CD4-positive, alpha-beta T cell treated with Interleukin-2 at 100 ng/mL for 4 hours (primary cell): ENCODE measurements at places on chromosomes 16 and 17.

GRCh38 chr17:30376621-30377452 is 1.9 kb upstream of the CPD start:
- DNase-seq: no peak

DNA sequence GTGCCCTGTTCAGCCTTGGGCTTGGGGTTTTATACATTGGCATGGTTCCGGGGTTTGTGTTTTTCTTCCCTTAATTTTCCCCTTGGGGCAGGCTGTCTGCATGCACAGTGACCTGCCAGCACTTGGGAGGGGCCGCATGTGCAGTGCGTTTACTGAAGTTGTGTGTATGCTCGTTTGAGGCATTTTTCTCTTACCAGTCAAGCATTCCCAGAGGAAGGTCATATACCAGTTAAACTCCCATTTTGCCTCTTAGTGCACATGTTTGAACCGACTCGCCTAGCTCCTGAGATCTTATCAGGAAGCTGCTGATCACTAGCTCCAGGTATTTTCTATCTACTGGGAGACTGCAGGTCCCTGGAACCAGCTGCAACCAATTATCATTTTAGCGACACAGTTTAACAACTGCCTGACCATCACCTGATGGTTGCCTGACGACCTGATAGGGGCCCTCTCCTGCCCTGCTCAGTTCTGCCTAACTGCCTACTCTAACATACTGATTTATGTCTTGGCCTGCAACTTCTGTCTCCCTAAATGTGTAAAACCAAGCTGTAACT is 51.4 kb downstream of the MFSD11 start:
- no peak for DNase-seq

- no peak for DNase-seq
Observed at GRCh38 chr16:68744744-68745280, 7.7 kb downstream of the CDH1 start.

GRCh38 chr17:50481648-50482047 is 3.0 kb downstream of the RSAD1 start:
- DNase-seq: no peak

DNA sequence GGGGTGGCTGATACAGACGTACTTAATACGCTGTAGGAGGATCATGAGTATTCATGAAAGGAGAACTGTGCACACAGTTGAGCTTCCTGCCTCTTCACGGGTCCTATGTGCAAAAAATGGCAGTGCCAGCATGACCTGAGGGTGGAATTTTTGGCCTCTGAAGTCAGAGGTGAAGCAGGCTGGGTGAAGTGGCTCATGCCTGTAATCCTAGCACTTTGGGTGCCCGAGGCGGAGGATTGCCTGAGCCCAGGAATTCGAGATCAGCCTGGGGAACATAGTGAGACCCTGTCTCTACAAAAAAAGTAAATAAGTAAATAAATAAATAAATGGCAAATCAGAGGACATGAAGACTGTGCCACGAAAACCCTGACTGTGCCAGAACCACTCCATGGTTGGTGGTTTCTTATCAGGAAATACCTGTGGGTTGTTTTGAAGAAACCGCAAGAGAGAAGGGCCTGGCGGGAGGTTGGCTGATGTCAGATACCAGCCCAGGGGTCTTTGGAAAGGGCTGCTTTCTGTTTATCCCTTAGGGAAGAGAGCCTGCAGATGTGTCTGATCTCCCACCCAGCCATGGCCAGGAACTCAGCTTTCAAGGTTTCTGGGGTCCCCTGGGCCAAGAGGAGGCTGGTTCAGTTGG is 3.4 kb downstream of the ASPSCR1 start:
- DNase-seq: no peak
